ENCODE measurements at places on chromosomes 4 and X.
A peak's percentile ranks its signal among the peaks of the same experiment; 100 is the strongest.

DNA sequence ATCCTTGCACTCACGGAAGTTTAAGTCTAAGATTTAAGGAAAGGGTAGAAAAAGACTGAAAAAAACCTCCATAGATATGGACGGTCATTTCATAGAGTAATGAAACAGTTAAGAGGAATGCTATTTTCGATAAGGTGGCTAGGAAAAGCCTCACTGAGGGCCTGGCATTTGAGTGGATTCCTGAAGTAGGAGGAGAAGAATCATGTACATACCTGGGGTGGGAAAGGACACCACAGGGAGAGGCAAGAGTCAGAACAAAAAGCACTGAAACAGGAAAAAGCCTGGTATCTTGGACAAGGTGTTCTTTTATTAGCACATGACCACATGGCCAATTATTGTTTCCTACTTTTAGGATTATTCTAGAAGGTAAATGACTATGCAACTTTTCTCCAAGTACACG, 547.2 kb upstream of the DIPK2B start:
- DNase-seq, result no peak

DNA sequence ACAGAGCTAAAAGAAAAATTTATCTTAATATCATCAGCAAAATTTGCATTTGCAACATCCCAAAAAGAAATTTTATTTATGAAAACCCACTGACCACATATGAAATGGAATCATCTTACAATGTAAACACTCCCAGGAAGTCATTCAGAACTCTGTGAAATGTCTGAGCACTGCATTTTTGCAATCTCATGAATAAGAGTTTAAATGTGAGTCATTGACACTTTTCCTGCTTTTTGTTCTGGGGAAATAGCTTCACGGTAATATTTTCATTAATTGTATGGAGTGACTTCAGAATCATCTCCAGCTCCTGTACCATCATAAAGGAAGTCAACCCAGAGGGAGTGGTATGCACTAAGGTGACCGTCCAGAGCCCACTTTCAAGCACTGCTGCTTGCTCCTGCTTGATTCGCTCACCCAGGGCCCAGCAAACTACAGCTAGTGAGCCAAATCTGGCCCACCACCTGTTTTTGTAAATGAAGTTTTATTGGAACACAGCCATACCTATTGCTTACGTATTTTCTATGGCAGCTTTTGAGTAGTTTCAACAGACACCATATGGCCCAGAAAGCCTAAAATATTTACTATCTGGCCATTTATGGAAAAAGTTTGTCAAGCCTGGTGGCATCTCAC, 17.2 kb downstream of the EDNRA start:
- no peak for DNase-seq

DNA sequence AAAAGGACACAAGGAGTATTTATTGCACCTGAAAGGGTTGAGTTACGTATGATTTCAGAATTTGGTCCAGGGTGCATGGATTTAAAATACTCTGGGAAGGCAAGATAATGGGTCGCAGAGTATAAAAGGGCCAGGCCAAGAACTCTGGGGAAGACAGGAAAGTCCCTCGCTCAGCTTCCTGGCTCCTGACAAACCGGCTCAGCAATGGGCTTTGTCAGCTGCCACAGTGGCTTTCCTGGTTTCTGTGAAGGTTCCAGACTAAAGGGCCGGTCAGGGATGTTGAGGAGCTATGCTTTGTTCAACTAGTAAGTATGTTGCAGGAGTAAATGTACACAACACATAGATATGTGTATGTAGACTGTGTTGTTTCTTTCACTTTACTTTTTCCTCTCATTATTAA, 154.4 kb upstream of the ETNPPL start:
- DNase-seq, result no peak

DNA sequence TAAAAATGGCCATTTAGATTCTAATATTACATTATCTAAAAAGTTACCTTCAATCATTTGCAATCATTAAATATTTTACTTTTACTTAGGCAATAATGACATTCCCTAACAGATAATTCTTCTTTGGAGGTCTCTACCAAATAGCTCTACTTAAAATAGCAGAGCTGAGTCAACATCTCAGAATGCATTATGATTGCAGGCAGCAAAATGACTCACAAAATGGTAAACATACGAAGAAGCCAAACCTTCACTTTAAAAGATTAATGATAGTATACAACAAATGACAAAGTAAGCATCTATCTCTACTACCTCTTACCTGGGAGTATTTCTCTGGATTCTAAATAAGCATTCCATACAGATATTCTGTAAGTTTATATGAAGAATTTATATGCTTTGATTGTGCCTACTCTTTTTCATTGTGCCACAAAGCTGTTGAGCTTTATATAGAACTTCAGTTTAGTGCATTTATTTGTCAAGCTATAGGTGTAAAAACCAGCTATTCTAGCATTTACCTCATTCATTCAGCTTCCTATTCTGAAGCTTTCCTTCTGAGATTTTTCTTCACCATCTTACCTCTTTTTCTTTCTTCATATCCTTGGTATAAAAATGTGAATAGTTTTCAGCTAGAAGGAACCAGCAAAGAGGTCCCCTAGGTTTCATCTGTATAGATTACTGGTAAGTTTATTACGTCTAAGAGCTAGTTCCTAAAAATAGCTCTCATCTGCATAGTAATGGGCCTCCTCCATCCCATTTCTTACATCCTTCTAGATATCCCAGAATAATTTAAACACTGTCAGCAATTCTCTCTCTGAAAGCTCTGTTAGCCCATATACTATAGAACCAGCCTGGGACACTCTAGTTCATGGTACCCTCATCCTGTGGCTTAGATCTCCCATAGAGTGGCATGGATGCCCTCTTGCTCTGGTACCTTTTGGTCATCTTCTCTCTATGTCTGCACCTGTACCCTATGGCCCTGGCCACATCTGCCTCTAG, 17.2 kb upstream of the SPCS3 start:
- no peak for DNase-seq

DNA sequence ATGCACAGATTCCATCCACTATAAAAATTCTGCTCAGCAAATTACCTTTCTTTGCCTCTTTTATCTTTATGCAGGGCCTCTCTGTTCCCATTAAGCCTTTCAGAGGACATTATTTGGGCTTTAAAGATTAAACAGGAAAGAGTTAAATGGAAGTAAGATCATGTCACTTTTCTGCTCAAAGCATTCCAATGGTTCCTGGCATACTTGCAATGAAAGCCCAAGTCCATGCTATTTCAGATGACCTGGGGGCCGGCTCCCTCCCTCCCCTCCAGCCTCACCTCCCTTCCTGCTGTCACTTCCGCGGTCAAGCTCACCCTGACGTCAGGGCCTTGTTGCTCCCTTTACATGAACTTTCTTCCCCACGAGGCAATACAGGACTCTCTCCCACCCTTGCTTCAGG, 125.5 kb downstream of the C4orf51 start:
- DNase-seq, result no peak

DNA sequence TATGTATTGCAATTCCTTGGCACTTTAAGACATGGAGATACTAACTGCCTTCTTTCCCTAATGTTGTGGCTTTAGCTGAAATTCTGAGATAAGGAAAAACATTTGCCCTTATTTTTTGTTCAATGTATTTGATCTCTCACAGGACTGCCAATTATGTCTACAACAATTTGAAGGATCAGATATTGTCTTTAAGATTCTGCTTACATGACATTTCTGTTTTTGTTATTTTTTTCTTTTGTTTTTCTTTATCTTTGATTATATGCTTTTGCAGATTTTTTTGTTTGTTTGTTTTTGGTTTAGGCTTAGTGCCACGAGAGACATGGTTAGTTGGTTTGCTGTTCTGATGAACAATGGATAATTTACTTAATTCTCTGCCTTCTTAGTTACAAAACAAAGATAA, 303.3 kb downstream of the TECRL start:
- DNase-seq, result no peak

GRCh38 chrX:69029771-69030170, 135.5 kb downstream of the PJA1 start:
- no peak for DNase-seq

DNA sequence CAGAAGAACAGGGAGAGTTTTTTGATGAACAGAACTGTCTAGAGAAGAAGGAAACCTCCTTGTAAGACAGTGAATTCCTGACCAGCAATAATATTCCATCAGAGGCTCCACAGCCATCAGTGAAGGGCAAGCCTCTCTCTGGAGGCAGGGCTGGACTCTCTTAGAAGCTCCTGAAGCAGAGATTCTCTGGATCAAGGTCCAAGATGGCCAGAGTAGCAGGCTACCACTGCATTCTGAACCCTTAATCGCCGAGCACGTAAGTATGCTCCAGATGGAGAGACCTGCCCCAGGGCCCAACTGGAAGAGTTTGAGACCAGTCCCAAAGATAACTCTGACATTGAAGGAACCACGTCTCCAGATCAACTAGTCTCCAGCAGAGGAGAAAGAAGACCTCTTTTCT, 16.4 kb downstream of the GABRE start:
- no peak for DNase-seq

DNA sequence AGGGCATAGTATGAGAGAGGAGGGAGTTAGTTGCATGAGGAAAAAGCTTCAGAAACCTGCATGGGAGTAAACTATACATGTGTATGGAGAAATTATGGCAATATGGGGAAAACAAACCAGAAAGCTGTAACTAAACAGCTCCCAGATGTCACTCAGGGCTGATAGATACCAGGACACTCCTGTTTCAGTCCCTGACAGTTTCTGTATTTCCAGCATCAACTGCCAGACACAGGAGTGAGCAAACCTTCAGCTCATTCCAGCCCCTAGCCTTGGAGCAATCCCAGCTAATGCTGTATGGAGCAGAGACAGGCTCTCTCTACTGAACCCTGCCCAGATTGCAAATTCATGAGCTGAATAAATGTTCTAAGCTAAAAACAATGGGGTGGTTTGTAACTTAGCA, 382.9 kb upstream of the MAGEB18 start:
- no peak for DNase-seq

GRCh38 chrX:77743720-77744119, 42.3 kb downstream of the ATRX start:
- no peak for DNase-seq

GRCh38 chr4:128715616-128716015, 93.9 kb upstream of the JADE1 start:
- no peak for DNase-seq

DNA sequence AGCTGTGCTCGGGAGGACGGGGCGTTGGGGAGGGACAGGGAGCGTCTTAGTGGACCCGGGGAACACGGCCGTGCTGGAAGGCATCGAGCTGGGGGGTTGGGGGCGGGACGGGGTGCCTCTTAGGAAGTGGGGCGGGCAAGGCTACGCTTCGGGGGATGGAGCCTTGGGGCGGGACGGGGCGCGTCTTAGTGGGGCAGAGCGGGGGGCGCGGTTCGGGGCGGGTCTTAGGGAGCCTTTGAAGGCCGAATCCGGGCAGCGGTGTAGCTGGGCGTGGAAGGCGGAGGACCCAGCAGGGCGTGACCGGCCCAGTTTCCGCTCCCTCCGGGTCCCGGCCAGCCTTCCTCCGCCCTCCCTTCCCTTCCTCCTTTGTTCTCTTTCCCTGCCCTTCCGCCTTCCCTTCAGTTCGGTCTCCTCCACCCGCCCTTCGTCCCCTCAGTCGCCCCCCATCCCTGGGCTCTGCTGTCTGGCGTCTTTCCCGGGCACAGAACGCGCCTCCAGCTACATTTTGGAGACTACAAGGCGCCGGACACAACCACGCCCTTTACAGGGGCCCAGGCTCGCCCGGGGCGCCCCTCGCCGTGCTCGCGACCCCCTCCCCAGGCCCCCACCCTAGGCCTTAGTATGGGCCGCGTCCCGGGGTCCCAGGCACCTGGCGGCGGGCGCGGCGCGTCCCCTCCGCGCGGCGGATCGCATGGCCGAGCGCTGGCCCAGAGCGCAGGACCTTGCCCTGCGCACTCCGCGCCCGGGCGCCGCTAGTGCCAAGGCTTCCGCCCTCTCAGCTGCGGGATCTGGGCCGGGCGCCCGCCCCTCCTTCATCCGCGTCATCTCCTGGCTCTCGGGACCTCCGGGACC, at the start of gene ARSD:
Gene ARSD, minus strand, starts transcription at position 757 of the 852 bp plus-strand sequence. Its CDS starts 64 bp downstream, at position 693.
- peak; percentile 9 for DNase-seq

- no peak for DNase-seq
Measured at GRCh38 chr4:189941005-189941450, 356 bp downstream of the FRG1 start.

DNA sequence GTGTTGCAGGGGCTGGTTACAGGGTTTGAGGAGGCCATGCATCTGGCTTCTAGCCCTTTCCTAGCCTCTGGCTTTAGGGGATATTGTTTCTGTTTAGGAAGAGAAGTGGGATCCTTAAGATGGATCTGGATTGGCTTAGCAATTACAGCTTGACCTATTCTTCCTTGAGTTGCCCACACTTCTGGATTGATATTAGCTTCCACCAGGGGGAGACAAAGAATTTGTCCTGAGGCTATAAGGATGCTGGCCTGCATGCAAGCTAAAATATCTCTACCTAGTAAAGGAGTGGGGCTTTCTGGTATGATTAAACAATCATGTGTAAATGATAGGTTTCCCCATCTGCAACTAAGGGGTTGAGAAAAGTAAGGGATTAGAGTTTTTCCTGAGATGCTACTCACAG, 117.2 kb downstream of the TEX13C start:
- no peak for DNase-seq

DNA sequence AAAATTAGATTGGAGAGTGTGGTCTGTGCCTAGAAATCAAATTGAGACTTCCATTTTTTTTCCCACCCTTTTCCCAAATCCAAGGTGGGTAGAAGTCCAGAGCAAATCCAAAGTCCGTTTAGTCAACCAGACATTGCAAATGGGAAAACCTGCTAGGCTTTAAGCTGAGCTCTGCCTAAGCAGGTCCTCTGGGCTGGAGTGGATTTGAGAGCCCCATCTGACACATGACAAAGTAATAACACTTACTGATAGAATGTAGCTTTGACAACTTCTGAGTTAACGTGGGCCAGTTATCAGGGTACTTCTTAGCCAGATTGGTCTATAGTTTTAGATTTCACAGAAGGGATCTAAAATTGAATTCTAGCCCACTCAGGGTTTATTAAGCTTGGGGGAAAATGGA, 242.3 kb downstream of the GALNTL6 start:
- DNase-seq, result no peak

GRCh38 chrX:41382714-41383645, 49.0 kb downstream of the DDX3X start:
- DNase-seq, result no peak

DNA sequence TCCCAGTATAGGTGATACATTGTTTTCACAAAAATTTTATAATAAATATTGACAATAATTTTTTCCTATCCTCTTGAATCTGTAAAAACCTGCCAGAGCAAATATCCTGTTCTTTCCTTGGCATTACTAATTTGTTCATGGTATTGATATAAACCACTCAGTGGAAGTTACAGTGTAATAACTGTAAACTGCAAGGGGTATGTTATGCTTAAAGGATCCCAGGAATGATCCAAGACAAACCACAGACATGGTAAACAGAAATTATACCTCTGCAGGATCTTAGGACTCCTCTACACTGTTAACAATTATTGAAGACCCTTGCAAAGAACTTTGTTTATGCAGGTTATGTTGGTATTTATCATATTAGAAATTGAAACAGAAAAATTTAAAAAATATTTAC, 17.7 kb upstream of the MAD2L1 start:
- no peak for DNase-seq

GRCh38 chrX:53383376-53384076, 38.9 kb downstream of the SMC1A start:
- no peak for DNase-seq

- DNase-seq, result no peak
Measured at GRCh38 chrX:15188039-15188438, 81.8 kb downstream of the ASB9 start.

Data from stimulated activated CD8-positive, alpha-beta memory T cell treated with anti-CD3 and anti-CD28 coated beads, Interleukin-7, amount 100 ng/mL, for 1 hour (primary cell).